ENCODE measurements at places on chromosomes 4 and X.

DNA sequence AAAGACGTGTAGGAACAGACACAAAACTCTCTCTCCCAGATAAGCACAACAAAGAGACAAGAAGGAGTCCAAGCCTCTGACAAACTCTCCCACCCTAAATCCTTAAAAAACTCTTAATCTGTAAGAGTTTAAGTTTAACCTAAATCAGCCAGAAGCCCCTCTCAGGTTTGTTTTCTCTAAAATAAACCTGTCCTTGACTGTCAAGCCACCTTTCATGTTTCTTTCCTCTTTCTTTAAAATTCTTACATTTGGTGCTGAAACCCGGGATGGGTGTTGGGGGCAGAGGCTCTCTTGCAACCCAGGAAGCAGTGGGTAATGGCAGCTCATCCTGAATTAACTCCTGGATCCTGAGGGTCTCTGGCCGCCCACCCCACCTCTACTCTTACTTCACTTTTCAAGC is 107.8 kb upstream of the TENT5D start:
- no peak for DNase-seq

DNA sequence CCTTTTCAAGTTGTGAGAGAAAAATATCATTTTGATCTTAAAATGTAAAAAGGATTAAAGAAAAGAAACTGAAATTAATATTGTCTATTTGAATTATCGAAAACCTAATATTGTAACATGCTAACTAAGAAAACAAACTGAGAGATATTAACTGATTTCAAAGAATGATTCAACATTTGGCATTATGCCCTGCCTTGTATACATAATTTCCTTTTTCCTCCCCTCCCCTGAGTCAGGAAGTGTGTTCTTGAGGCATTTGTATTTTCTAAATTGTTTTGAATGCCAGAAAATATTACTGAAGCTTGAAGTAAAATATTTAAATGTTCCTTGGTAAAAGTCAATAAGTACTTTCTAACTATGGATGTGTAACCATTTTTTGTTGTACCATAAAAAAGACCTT is 49.4 kb downstream of the RPS6KA3 start:
- no peak for DNase-seq

GRCh38 chr4:29009908-29010307 is 1710.3 kb upstream of the PCDH7 start:
- no peak for DNase-seq

GRCh38 chr4:164876700-164877324 is at the start of gene APELA:
TSS of gene APELA (plus strand) at chr4:164877178. CDS start at chr4:164877332, 154 bp downstream.
- no peak for DNase-seq

DNA sequence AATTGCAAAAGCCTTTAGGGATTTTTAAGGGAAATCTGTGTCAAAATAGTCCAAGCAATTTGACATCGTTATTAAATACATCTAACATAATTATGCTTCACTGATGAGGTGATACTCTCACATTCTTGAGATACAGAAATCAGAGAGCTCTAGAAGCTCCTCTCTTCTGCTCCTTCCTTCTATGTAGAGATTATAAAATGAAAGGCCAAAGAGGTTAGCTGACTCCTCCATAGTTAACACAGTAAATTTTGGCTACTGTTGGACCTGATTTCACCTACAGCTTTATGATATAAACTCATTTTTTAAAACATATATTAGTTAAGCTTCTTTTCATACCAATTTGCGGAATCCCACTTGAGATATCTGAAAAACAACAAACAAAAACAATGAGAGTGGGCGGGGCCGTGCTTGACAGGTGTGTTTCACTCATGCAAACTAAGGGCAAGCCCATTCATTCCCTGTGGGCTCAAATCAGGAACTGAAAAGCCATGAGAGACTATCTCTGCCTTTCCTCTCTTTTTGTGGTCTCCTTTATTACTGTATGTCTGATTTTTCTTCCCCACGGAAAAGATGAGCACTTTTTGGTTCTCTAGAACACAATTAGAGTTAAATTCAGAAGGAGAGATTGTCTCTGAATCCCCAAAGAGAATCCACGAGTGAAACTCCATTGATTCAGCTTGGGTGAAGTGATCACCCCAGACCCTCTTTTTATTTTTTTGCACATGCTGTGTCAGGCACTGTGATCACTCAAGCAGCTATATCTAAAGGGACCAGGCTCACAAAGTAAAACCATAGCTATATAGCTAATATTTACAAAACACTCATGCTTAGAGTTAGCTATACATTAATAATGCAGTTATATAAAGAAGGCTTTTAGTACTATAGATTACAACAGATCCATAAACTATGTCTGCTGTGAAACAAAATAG is 566.3 kb downstream of the IL15 start:
- no peak for DNase-seq
